Esophagus mucosa (tissue), 1 donor: ENCODE measurements at places on chromosomes 2 and 18. TPM values are rescaled to one million over a fixed set of nuclear protein-coding genes. Genes with fewer than 3 reads are reported as not detected.

Gene C2orf15
- total RNA-seq, result 1.9 TPM

Gene IL37
- not detected for total RNA-seq

Gene TYW5
- 4.5 TPM for total RNA-seq

Gene POTEE
- 0.12 TPM for total RNA-seq

Gene NOSTRIN
- total RNA-seq, result 3.6 TPM

Gene ASPRV1
- total RNA-seq, result 0.16 TPM

Gene IL1F10
- total RNA-seq, result not detected

Gene POLR1A
- total RNA-seq, result 27.5 TPM

Gene DHRS9
- 23.8 TPM for total RNA-seq

Gene CDK15
- total RNA-seq, result 0.12 TPM

Gene GREB1L
- not detected for total RNA-seq

Gene SLC5A7
- total RNA-seq, result not detected

Gene CLEC4F
- total RNA-seq, result not detected

Gene CAPN14
- 191 TPM for total RNA-seq

Gene AGXT
- total RNA-seq, result not detected

Gene CCDC85A
- 0.24 TPM for total RNA-seq

Gene TNFRSF11A
- total RNA-seq, result 5.7 TPM

Gene HOXD12
- total RNA-seq, result not detected

Gene LRP1B
- 0.40 TPM for total RNA-seq

Gene CFC1
- not detected for total RNA-seq

Gene VIL1
- total RNA-seq, result not detected

Gene ACTR1B
- total RNA-seq, result 40.3 TPM

Gene LHCGR
- total RNA-seq, result not detected

Gene DSC3
- 319 TPM for total RNA-seq

Gene IL36B
- total RNA-seq, result 1.4 TPM

Gene HYCC2
- total RNA-seq, result 16.7 TPM

Gene SERPINB13
- 281 TPM for total RNA-seq

Gene RGPD4
- total RNA-seq, result not detected

Gene POU3F3
- total RNA-seq, result not detected

Gene LANCL1
- total RNA-seq, result 32.4 TPM

Gene TLX2
- total RNA-seq, result not detected

Gene SRD5A2
- not detected for total RNA-seq

Gene EPHA4
- total RNA-seq, result 16.9 TPM

Gene RAB17
- 7.8 TPM for total RNA-seq

Gene PLB1
- 1.6 TPM for total RNA-seq

Gene PSMA8
- not detected for total RNA-seq

Gene NEU2
- not detected for total RNA-seq

Gene C2orf74
- 2.9 TPM for total RNA-seq

Gene LIMS4
- total RNA-seq, result 0.20 TPM
